ENCODE measurements at places on chromosomes 7 and 10.

DNA sequence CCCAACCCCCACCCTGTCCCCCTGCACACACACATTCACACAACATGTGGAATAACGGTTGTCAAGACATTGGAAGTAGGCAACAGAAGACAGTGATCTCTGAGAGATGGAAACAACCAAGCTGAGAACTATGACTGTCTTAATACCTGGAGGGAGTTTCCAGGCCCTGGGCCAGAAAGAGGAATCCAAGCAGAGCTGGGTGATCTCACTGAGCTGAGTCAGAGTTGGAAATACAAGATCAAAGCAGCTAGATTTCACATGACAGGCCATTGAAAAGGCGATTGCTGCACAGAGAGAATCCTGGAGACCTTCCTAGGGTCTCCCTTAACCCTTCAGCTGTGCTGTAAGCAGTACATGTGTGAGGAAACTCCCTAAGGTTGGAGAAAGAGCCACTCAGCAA is 165.8 kb upstream of the PRSS1 start:
- peak; percentile 63 for DNase-seq

- DNase-seq: no peak
Measured at GRCh38 chr10:129626309-129626708, 159.3 kb downstream of the MGMT start.

DNA sequence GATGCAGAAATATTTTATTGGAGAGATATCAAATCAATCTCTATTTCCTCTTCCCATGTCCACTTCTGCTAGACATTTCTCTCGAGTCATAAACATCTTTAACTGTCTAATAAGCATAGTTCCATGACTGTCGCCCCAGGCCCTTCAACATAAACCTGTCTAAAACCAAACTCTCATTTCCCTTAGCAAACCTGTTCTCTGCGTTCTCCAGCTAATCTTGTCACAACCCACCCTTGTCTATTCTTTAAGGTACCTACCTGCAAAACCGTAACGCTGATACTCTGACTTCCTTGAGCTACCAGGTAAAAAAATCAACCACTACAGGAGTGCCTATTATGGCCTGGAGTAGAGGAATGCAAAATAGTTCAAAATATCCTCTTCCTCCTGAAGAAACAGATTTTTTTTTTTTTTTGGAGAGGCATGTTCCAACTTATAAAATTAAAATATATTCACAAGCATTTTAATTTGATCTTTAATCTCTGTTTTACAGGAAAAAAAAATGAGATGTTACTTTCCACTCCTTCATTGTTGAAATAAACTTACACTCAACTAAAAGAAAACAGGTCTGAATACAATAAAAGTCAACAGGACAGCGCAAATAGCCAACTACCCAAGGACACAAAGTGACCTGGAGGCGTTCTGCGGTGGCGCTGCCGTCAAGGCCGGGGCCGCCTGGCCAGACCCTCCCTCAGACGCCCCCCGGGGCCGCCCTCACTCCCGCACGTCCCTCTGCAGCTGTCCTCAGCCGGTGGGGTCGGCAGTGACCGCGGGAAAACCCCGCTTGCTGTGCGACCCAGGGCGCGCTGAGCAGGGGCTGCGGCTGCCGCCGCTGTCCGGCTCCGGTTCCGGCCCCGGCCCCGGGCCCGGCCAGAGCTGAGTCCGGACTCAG is 765 bp downstream of the SLC25A40 start:
- DNase-seq: no peak

- no peak for DNase-seq
Measured at GRCh38 chr7:32005577-32005976, 64.6 kb downstream of the PDE1C start.

DNA sequence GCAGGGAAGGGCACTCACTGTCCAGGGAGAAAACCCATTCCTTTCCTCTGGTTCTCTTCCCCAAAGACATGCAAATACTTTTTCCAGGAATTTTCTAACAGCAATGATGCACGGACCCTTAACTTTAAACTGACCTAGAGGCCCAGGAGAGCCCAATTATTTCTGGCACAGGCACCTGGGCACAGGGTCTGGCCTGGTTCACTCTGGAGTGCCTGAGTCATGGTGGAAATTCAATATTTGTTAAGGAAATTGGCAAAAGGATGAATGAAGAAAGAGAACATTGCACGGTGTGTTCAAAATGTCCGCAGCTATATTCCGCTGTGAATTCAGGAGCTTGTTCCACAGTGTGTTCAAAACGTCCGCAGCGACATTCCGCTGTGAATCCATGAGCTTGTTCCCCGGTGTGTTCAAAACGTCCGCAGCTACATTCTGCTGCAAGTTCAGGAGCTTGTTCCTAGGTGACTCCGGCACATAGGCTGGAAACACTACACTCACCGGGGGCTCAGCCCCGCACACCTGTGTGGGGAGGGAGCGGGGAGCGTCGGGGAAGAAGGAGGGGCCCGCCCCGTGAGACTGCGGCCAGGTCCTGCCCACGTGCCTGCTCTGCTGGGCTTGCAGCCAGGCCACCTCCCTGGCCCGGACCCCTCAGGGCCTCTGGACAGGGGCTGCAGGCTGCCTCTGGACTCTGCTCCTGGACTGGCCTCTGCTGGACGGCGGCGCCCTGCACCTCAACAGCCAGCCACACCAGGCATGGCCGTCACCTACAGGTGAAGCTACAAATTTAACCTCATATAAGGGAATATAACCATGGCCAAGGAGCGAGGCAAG is 72.0 kb upstream of the FAM20C start:
- no peak for DNase-seq

- DNase-seq: no peak
Measured at GRCh38 chr7:106905734-106906133, 40.7 kb downstream of the PIK3CG start.

DNA sequence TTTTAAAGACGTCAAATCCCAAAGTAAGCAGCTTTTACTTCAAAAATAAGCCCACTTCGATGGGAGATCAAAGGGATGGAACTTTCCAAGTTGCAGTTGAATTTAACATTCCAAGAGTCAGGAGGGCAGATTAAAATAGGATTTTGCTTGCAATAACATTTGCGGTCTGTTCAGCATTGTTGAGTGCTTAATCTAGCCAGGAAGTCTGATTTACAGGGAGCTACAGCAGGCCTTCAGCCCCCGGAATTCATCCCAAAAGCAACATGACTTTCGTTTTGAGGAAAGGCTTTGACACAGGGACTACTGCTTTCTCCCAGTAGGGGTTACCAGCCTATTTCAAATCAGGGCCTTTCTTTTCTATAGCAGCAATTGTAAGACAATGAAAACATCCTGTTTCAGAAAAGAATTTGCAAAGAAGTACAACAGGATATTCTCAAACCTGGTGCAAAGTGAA is 279.6 kb upstream of the PITRM1 start:
- peak; percentile 86 for DNase-seq

- DNase-seq: peak; percentile 95
Measured at GRCh38 chr10:127908106-127908958, 1.4 kb downstream of the PTPRE start.

DNA sequence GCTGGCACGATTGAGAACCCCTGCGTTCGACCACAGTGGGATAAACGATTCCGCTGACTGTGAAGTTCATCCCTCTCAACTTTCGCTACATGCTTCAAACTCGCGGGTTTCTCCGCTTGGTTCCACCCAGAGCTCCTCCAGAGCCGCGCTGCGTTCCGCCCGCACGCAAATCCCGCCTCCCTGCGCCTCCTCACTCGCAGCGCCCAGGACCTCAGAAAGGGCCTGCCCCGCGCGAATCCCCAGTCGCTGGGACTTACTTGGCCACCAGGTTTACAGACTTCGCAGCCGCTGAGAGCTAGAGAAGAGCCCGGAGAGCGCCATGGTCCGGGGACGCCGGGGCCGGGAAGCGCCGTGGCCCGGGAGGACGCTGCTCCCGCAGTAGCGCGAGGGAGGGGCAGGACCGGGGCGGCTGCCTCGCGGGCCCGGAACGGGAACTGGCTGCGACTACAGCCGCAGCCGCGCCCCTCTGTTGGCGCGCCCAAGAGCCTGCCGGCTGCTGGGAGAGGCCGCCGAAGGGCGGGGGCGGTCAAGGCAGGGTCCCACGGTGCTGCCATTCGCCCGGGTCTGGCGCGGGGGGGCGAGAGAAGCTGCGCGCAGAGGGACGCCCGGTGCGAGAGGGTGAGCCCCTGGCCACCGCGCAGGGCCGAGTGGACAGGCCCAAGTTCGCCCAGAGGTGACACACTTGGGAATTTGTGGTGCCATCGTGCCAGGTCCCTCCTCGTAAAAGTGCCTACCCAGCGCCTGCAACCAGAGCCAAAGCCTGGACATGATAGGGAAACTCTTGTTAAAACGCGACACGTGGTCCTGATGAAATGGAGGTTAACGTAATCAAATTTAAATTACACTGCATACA is at the start of gene NOD1:
TSS of gene NOD1 (minus strand) at position 436 of the 853 bp plus-strand sequence. CDS start 21,863 bp downstream, outside the sequence.
- peak; percentile 67 for DNase-seq

DNA sequence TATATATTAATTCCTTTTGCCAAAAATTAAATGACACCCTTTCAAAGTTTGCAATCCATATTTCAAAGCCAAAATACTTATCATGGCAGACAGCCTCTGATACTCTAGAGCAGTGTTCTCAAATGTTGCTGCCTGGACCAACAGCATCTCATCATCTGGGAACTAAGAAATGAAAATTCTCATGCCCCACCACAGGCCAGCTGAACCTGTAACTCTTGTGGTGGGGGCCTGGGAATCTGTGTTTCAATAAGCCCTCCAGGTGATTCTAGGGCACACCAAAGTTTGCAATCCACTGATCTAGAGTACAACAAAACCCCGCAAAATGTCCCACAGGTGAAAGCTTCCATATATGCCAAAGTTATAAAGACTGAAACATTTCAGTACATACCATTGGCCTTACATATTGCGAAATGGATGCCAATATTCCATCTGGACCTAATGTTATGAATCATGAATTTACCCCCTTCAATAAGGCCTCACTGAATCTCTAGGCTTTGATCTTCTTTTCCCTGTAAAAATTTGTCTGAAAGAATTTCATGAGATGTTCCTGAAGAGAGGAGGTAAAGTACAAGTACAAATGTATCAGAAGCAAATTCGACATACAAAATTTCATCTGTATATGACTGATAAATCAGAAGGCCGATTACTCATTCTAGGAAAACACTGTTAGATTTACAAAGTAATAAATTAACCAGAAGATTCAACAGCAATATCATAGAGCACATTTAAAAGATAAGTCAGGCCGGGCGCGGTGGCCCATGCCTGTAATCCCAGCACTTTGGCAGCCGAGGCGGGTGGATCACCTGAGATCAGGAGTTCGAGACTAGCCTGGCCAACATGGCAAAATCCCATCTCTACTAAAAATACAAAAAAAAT is 25.3 kb upstream of the EPC1 start:
- DNase-seq: no peak

- DNase-seq: no peak
Measured at GRCh38 chr7:78191475-78192079, 393.0 kb downstream of the PHTF2 start.

- DNase-seq: no peak
Measured at GRCh38 chr10:122553341-122553740, 7.2 kb upstream of the DMBT1 start.

DNA sequence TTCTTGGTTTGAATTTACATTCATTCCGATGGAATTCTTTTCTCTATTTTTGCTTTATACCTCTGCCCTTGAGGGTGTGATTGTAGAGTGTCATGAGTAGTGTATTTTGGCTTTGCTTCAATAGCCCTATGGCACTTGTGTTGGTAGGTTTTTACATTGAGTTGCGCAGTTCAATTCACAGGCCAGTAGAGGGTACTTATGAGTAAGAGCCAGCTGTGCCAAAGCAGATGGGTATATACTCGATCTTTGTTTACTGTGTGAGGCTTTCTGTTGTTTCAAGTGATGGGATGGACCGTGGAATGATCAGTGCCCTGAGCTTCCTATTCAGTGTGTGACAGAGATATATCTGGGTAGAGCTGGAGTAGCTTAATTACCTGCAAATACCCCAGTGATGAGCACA is 4.3 kb upstream of the AKR1C3 start:
- DNase-seq: peak; percentile 31

GRCh38 chr10:97823734-97824133 is 25.9 kb upstream of the GOLGA7B start:
- no peak for DNase-seq

GRCh38 chr10:125343118-125343925 is 183.0 kb upstream of the CTBP2 start:
- DNase-seq: peak; percentile 17

DNA sequence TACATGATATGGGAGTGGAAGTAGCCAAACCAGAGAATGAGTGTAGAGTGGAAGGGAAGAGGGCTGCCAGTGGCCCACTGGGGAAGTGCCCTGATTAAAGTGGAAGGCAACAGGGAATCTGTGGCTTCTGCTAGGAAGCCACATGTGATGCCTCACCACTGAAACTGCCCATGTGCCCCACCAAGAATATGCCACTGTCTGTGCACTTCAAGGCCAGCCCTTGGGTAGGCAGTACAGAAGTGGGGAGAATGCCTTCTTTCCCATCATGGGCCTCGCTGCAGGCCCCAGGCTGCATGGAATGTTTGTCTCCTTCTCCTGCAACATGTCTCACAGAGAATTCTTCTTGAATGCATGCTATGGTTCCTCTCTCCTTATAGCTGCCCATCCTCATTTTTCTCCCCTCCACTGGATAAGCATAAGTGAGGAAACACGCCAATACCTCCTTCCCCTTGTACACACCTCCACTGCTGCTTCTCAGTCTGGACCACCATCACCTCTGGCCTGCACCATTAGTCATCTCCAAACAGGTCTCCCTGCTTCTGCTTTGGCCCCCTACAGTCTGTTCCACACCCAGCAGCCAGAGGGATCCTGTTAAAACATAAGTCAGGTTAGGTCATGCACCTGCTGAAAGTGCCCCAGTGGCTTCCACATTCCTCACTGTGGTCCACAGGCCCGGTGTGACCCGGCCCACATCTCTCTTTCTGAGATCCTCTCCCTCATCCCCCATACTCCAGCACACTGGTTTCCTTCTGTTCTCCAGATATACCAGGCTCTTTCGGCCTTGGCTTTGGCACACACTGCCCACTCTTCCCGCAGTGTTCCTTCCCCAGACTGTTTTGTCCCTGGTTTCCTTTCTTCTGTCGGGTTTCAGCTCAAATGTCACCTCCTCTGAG is 37.1 kb downstream of the SNX10 start:
- no peak for DNase-seq

DNA sequence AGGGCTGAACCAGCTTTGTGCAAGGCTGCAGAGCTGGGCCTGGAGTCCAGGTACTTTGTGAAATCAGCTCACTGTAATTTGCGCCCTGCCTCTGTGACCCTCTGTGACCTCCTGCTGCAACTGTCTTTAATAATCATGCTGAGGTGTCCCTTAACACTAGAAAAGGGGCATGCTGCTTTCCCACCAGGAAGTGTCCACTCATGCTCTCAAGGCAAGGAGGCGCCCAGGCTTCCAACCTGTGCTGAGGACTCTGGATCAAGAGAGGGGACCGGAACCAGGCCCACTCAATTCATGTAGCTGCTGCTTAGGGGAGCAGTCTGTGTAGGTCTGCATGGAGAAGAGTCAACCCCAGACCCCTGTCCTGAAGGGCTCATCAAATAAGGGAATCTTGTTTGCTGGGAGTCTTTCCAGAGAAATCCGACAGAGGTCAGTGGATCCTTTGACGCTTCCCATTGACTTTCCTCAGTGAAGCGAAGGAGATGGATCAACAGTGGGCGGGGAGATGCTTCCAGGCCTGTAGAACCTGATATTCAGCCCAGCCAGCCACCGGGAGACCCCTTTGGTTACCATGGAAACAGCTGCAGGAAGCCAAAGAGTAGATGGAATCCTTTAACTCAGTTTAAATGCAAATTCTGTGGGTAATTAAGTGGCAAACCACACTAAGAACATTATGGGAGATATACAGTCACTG is 945.9 kb downstream of the GRID1 start:
- DNase-seq: no peak
